Breast epithelium (tissue), 4 donors: ENCODE measurements at places on chromosomes 16 and 17. TPM values are rescaled to one million over a fixed set of nuclear protein-coding genes. Genes with fewer than 3 reads are reported as not detected.

The ULK2 gene
- 22.1 TPM for total RNA-seq

The FBXW10B gene
- 0.48 TPM for total RNA-seq

The SKA2 gene
- total RNA-seq, result 19.5 TPM

The TMED6 gene
- 0.32 TPM for total RNA-seq

The NPIPB13 gene
- 5.9 TPM for total RNA-seq

The EVI2A gene
- total RNA-seq, result 34.2 TPM

The LGALS9 gene
- total RNA-seq, result 30.1 TPM

GRCh38 chr17:64017381-64017980 lies 3.0 kb downstream of the ICAM2 start:
- no peak for DNase-seq

GRCh38 chr16:26688105-26688504 lies 378.6 kb upstream of the C16orf82 start:
- DNase-seq, result no peak

DNA sequence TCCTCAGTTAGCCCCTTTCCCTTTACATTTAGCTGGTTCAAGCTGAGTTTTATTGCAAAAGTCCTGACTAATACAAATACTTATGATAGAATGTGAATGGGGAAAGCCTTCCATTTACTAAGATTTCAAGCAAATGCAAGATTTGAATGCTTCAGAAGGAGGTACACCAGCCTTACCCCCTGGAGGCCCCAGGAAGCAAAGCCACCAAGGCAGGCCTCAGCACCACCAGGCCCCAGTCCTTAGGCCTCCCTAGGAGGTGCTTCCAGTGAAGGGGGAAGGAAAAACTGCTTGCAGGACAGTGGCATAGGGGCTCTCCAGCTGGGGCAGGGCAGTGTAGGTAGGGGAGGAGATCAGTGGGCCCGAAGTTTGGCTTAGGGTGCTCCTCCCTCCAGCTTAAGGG lies 7.3 kb upstream of the PRPSAP2 start:
- DNase-seq, result no peak

- DNase-seq, result no peak
Observed at GRCh38 chr16:59126486-59126885, 392.4 kb upstream of the GOT2 start.

DNA sequence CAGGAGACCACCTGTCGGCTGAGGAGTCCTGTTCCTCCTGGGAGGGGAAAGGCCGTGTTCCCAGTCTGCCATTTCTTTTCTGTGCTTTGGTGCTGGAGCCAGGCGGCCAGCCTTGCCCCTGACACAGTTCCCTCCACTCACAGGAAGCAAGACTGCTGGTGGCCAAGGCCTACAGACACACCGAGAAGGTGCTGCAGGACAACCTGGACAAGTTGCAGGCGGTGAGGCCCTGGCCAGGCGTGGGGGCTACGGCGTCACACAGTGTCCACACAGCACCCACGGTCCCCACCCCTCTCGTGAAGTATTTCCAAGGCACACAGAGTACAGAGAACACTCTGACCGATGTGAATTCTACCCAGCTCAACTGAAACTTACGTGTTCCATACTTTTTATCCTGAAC lies 6.1 kb upstream of the RPL13 start:
- no peak for DNase-seq

- no peak for DNase-seq
Observed at GRCh38 chr17:51651513-51652298, 391.4 kb downstream of the UTP18 start.

GRCh38 chr17:82583720-82584234 lies 64.2 kb downstream of the FOXK2 start:
- DNase-seq, result no peak

DNA sequence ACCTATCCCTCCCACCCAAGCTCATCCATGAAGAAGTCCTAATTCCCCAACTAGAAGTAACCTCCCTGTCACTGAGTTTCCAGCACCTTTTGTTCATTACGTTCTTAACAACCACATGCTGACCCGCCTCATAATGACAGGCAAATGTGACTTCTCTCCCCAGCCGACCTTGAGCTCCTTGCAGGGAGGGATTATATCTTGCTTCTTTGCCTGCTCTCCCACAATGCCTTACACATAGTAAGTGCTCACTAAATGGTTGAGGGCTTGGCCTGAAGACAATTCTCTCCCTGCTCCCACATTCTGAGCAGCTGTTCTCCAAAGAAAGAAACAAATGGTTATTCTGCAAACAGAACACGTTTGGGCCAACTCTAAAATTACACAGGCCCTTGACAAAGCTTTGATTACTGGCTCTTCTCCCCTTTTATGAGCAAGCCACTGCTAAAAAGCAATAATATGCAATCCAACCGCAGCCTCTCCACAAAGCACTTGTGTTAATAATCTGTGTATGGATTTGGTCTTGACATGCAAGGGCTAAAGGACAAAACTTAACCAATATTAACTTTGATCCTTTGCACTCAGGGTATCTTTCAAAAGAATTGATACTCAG lies 23.2 kb downstream of the SLC39A11 start:
- DNase-seq, result no peak

DNA sequence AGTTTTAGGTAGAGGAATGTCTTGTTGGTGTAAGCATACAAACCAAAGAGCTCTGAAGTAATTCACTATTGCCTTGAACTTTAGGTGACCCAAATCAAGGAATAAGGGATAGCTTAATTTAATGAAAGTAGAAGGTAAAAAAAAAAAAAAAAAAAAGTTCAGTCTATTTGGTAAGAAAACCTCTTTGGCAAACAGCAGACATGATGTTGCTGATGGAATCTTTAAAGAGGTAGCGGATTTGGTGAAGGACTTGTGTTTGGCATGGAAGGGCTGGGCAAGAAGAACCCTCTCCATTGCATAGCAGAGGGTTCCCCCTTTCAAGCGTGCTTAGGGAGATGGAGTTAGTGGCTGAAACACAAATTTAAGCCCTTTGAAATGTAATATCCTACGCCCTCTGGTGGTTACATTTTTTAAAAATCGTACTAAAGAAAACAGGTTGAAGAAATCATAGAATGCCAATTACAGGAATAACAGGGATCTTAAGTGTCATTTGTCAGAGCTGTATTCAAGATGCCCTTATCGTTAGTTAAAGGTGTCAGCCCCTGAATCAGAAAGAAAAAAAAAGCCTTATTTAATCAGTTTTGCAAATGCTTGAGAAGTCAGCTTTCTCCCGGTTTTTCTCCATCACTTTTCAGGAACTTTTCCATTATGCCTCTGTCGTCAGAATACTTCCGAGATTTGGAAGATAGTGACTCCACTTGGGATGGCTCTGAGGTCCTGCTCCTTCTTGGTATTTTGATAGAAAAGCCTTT lies 383.1 kb downstream of the KCNJ2 start:
- DNase-seq, result no peak

DNA sequence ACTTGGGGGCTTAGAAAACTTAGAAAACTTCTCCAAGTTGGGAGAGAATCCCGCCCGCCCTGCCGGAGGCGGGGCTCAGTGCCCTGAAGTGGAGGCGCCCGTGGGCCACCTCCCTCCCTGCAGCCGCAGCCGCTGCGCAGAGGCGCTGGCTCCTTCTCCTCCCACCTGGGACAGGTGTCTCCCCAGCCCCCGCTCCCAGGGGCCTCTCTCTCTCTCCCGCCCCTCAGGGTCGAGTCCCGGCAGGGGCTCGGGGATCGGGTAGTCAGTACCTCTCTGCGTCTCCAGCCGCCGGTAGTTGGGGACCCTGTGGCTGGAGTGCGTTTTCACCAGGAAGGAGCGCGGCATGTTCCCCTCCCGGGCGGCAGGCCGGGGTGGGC lies 257 bp downstream of the SNAI3 start:
- DNase-seq, result no peak

DNA sequence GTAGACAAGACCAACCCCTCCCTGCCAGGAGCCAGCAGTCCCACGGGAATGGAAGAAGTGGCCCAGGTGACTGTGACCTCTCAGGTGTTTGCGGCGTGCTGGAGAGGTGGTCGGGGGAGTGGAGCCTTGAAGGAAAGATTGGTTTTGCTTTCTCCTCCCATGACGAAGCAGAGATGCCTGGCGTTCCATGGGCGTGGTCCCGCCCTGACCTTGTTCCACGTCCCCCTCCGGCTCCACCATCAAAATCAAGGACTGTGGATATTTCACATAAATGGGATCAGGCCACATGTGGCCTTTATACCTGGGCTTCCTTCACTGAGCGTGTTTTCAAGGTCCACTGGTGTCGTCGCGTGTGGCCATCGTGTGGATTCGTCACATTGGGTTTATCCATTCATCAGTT lies 270.6 kb upstream of the TNRC6C start:
- DNase-seq, result no peak

- DNase-seq, result no peak
Observed at GRCh38 chr16:73670836-73671820, 623.2 kb upstream of the ZFHX3 start.

GRCh38 chr17:63140255-63140654 lies 174.2 kb downstream of the TANC2 start:
- DNase-seq, result no peak

DNA sequence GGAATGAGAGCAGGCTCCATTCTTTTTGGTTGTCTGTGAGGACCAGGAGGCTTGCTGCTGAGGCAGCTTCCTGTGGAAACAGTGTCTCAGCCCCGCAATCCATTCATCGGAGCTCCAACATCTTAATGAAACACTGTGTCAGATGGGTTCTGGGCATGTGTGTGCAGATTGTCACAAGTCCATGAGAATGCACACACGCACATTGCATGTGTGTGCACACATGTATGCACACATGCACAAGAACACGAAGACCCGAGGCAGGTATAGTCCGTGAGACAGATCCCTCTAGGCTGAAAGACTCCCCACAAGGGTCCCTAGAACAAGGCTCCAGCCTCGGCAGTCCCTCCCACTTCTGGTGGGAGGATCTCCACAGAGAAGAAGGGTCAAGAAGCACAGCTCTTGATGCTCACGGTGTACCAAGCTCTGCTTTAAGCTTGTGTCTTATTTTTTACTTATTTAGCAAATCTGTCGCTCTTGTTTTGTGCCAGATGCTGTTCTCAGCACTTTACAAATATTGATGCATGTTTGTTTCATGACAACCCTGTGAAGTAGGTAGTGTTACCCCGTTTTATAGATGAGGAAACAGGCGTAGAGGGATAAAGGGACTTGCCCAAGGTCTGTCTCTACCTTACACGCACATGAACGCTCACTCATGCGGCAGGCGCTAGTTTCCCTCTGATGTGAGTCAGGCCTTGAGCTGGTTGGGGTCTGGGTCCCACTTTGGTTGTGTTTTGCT lies 213.1 kb downstream of the SEC14L1 start:
- no peak for DNase-seq

DNA sequence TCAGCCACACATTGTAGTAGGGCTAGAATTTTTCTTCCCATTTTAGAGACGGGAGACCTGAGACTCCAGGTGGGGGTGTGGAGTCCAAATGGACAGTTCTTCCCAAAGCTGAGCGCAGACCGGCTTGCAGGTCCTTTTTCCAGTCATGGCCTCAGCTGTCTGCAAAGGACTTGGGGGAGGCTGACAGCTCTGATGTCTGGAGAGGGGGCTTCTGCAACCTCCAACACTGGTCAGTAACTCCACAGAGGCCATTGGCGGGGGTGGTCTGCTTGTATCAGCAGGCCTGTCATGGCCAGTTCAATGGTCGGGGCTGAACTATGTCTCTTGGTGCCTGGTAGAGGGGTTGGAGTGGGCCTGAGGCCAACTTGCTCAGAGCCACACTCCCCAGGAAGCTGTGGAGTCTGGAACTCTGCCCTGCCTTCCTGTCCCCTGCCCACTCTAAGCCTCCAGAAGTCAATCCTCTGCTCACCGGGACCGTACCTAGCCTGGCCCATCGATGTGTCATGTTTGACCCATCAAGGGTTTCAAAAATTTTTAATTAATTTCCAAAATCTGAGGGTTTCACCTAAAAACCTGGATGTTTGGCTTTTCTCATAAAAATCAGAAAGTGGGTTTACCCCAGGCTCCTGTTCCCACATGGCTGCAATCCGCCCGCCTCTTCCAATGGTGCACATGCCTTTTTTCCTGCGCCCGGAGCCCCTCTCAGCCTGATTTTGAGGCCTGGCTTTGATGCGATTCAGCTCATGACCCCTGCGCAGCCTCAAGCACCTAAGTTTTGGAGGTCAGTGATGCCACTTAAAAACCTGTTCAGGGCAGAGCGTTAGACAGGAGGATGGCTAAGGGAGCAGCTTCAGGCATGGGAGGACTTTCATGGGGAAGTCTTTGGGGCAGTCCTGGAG lies 39.9 kb downstream of the SNX20 start:
- no peak for DNase-seq

- DNase-seq, result no peak
Observed at GRCh38 chr17:56834380-56835263, 671 bp downstream of the DGKE start.

DNA sequence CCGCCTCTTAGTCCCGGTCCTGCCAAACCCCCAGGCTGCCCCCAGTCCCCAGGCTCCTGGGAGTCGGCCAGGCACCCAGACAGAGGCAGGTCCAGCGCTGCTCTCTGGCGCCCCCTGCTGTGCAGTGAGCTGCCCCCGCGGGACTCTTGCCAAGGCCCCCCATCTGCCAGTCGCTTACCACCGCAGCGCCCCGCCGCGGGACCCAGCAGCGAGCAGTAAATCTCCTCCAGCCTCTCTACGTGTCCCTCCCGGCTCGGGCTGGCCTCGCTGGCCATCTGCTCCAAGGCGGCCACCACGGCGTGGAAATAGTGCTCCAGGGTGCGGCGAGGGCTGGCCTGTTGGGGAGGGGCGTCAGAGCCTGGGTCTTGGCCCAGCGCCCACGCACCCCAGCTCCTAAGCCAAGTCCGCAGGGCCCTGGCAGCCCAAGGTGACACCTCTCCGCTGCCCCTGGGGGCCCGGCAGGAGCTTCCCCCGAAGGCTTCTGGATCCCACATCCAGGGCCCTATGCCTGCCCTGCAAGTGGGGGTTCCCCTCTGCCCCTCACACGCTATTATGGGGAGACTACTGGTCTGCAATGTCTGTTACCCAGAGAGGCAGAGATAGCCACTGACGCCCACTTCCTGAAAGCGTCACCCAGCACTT lies 33.7 kb upstream of the MFSD6L start:
- DNase-seq, result no peak

- no peak for DNase-seq
Observed at GRCh38 chr16:71188956-71189712, 41.4 kb downstream of the HYDIN start.

- DNase-seq, result no peak
Observed at GRCh38 chr17:74342224-74342623, 16.2 kb downstream of the KIF19 start.

- DNase-seq, result no peak
Observed at GRCh38 chr17:44120851-44121605, 2.4 kb downstream of the HDAC5 start.

DNA sequence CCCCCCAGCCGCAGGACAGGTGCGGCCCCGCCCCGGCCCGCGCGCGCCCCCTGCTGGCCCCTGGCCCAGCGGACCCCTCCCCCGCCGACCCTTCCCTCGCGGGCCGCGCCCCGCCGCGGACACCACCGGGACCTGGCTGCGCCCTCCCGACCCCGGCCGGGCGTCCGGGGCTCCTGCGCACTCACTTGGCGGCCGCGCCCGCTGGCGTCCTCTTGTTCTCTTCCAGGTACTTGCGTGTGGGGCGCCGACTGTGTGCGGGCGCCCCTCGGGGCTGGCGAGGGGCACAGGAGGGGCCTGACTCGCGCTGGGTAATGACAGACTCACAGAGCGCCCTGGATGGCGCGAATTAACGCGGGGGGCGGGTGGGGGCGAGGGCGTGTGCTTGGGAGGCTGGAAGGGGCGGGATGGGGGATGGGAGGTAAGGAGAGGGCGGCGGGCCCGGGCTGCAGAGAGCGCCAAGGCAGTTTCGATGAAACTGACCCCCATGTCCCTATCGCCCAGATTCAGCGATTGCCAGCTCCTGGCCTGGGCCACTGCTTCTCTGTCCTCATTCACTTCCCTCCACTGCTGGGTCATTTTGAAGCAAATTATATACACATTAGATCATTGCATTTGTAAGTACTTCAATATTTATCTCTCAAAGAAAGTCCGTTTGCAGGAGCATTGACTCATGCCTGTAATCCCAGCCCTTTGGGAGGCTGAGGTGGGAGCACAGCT lies 445 bp upstream of the DBNDD1 start:
- DNase-seq, result no peak
